AG10803 (cell line): ENCODE measurements at places on chromosomes 6 and 20.

- DNase-seq, result no peak
Measured at GRCh38 chr20:61765081-61765870, 300.4 kb downstream of the TAF4 start.

DNA sequence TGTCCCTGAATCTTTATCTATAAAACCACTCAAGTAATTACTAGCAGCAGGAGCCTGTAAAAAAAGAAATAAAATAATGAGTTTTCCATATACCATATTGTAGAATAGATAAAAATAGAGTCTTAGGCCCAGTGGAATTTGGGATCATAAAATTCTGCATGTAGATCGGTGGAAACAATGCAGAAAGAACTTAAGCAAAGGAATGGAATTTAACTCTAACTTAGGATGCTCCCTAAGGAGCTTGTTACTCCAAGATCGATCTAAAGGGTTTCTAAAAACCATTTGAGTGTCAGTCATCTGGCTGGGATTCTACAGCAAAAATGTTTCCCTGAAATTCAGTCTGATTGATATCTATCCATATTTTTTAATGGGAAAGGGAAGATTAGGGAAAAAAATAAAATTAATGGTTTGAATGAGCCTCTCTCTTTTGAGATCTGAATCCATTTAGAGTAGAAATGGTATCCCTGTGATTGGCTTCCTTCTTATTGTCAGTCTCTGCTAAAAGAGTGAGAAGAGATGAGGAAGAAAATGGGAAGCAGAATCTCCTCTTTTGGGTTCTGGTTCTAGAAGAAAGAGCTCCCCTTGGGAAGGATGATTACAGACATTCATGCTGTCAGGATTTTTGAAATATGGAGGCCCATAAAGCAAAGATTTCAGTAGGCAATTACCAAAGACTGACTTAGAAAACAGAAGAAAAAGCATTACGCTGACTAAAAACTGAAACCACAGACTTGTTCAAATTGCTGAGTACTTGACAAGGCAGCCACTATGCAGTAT, 564.3 kb upstream of the MARCKS start:
- DNase-seq, result peak; percentile 51

GRCh38 chr6:136582711-136583471, 32.7 kb upstream of the MAP7 start:
- peak; percentile 93 for DNase-seq

DNA sequence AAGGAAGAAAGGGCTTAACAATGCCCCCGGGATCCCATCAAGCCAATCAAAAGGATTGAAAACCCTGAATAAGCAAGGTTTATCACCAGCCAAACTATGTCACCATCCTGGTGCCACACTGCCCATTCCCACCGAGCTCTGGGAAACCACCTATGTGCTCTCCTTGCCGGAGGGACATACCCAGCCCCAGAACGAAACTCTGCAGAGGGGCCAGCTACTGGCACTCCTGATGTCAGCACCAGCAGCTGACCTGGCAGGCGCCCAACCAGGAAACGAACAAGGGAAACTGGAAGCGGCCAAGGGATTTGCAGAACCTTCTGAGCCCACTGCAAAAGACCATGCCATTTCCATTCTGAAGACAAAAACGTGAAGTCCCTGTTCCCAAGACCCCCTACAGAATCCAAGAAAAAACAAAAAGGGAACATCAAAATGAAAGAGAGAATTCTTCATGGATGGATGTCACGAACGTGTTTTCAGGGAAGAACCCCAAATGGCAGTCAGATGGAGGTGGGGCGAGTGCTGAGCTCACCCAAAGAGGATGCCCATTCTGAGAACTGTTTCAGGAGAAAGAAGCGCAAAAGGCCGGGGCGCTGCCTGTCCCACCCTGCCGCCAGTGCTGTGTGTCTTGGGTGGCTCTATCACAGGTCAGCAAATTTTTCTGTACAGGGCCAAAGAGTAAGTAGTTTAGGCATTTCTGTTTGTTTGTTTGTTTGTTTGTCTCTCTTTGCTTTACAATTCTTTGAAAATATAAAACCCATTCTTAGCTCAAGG, 305.2 kb downstream of the ESR1 start:
- DNase-seq, result no peak

- no peak for DNase-seq
Measured at GRCh38 chr6:65259059-65259458, 448.0 kb downstream of the EYS start.

GRCh38 chr6:126429866-126430265, 90.0 kb downstream of the CENPW start:
- DNase-seq, result no peak

DNA sequence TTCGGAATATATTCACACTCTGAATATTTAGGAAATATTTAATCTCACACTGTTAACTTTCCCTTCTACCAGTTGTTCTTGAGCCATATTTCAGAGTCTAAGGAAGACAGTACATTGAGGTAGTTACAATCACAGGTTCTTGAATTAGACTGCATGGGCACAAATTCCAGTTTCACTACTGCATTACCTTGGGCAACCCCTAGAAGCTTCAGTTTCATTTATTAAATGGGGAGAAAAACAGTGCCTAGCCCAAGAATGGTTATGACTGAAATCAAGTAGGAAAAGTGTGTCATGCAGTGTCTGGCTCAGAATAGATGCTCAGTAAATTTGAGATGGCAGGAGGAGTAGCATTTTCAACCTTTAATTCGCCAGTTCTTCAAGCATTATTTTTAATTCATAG, 124.5 kb upstream of the SAMD5 start:
- no peak for DNase-seq

DNA sequence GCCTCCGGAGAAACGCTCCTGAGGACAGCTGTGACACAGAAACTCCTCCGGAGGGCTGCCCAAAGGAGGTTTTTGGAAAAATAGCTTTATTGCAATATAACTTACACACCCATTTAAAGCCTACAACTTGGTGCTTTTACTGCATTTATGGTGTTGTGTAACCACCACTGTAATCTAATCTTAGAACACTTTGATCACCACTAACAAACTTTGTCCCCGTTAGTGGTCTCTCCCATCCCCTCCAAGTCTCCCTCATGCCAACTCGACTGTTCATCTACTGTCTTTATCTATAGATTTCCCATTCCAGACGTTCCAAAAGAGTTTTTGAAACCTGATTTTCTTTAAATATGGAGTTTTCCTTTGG, 62.8 kb downstream of the SYNJ2 start:
- DNase-seq, result no peak

DNA sequence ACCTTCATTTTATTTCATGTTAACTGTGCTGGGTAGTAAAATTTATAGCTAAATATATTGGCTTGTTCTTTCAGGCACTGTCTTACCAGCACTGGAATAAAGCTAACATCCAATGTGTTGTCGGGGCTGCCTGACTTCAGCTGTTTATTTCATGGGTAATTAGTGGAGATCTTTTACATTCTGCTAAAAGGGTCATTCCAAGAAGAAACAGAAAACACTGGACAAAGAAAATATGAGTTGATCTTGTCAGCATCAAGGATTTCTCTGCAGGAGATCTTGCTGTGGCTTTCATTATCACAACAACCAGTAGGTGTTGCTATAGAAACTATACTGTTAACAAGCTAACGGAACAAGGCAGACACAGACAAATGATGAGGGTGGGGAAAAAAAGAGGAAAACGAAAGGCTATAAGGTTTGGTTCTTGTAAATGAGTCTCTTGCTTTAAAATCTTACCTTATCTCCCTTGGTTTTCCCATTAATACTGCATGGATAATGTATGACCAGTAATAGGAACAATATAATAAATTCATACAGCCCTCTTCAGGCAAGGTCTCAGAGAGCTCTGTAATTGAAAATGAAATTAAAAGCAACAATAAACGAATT, 206.8 kb downstream of the SIM1 start:
- DNase-seq, result peak; percentile 52

DNA sequence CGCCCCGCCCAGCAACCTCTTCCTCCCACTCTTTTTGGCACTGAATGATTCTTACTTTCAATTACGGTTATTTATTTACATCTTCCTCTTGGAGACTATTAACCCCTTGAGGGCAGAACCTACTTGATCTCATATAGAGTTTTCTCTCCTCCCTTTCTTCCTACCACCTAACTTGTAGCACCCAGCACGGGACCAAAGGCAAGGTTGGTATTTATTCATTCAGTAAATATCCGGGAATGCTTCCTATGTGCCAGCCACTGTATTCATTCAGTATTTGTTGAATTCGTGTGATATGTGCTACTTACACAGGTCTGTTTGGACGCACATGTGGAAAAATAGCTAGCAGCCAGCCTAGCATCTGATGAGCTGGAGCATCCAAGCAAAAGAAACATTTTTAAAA, 1.3 kb upstream of the CNKSR3 start:
- DNase-seq, result no peak

- no peak for DNase-seq
Measured at GRCh38 chr20:63360850-63361518, at the start of gene CHRNA4. Gene CHRNA4, minus strand, starts transcription at chr20:63361349. Its CDS starts 184 bp downstream, at chr20:63361165.

DNA sequence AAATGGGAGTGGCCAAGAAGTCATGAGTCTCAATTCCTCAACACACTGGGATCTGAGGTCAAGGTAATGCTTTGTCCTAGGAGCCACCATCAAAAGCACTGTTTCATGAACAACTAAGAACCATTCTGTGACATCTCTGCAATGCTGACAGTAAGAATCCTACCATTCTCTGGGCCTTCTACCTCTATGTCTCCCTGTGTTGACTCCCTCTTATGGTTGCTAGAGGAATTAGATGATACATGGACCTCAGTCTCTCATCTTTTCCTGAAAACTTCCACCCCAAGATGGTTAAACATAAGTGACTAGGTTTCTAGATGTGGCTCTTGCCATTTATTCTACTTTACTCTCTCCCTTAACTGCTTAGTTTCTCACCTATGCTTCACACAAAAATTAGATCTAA, 9.1 kb downstream of the MTRF1L start:
- DNase-seq, result no peak

DNA sequence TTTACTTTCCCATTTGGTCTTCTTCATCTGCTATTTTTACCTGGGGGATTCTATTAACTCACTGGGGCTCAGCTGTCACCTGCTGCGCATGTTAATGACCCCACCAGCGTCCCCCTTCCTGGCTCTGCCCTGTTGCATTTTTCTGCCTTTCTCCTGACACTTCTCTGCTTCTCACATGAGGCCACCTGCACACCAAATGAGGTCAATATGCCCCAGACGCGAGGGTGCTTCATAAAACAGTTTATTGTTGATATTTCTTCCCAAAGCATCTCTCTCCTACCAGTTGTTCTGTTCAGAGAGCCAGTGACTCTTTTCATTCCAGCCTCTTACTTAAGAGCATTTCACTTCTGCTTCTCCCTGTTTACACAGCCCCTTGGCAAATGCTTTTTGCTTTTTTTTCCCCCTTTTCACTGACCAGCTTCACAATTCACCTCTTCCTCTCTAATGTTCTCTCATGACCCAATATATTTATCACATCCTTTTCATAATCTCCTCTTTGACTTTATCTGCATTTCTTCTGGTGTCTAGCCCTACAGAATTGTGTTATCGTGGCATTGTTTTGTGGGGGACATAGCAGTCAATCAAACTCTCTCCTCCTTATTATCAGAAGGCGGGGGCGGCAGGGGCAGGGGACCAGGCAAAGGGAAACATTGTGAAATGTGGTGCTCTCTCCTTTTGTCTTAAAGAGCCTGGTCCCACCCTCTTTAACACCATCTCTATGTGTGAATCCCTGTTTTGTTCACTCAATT, 545.8 kb upstream of the CITED2 start:
- DNase-seq, result no peak

DNA sequence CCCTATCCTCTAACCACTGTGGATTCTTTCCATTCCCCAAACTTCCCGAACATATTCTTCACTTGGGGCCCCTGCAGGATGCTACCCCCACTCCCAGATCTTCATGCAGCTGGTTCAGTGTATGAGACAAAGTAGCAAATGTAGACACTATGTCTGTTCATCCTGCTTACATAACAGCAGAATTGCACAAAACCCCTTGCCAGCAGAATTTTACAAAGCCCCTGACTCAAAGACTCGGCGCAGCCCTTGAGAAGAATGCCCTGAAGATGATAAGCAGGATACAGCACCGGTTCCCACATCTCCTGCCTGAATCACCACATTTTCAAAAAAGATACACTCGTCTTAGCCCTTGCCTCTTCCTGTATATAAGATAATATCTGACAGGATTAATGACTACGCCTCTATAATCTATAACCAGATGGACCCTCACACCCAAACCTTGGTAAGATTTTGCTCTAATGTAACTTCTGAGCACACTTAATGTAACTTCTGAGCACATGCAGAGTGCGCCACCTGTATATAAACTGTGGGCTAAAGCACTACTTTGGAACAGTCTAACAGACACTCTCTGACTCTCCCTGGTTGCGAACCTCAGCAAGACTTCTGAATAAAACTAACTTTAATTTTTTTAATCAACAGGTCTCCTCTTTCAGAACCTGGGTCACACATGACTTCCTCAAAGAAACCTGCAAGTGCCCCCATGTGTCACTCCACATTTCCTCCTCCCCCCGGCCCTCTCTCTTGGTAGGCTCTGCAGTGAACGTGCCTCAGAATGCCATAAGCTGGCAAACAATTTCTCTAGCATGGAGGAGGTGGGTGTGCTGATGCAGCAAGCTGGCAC, 28.7 kb downstream of the RALGAPA2 start:
- DNase-seq, result no peak

DNA sequence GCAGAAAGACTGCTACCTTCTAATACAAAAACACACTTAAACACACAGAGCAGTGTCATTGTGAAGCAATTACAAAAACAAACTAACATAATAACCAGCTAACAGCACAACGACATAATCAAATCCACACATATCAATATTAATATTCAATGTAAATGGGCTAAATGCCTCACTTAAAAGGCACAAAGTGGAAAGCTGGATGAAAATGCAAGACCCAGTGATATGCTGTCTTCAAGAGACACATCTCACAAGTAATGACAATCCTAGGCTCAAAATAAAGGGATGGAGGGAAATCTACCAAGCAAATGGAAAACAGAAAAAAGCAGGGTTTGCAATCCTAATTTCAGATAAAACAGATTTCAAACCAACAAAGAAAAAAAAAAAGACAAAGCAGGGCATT, 67.8 kb upstream of the HTR1E start:
- DNase-seq, result no peak

- no peak for DNase-seq
Measured at GRCh38 chr6:140874066-140874465, 1258.7 kb upstream of the GJE1 start.

- no peak for DNase-seq
Measured at GRCh38 chr6:100851819-100852218, 29.3 kb downstream of the ASCC3 start.

DNA sequence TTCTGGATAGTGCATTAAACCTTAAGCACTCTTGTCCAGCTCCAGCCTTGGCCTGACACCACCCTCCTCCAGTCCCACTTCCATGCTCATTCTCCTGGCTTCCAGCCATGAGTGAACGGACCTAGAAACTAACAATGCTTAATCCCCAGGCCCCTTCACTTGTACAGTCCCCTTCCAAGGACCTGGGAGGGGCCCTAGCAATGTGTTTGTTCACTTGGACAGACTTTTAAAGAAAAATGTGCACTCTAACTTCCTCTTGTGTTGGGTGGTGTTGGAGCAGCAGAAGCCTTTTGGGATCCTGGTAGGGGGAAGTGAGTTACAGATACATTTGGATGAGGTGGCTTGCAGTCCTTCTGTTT, 48.9 kb upstream of the CCN6 start:
- DNase-seq, result no peak

GRCh38 chr6:51099201-51099600, 280.5 kb downstream of the TFAP2B start:
- DNase-seq, result no peak
